CD8-positive, alpha-beta T cell (primary cell): ENCODE measurements at places on chromosomes 5 and 9.

DNA sequence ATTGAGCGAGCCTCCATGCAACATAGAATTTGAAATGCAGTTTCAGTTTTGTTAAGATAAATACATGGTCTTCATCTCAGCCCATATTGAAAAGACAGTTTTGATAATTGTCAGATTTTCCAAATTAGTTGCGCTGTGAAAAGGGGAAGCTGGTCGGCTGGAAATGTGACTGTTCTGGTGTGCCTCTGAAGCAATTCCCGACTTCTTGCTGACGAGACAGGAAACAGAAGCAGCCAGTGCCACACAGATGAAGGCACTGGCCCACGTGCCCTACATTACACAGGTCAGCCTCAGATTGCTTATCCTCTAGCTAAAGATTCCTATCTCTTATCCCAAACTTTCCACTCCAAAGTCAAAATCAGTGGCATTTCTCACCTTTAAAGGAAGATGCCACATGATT lies 214.1 kb upstream of the TLE4 start:
- DNase-seq, result no peak

DNA sequence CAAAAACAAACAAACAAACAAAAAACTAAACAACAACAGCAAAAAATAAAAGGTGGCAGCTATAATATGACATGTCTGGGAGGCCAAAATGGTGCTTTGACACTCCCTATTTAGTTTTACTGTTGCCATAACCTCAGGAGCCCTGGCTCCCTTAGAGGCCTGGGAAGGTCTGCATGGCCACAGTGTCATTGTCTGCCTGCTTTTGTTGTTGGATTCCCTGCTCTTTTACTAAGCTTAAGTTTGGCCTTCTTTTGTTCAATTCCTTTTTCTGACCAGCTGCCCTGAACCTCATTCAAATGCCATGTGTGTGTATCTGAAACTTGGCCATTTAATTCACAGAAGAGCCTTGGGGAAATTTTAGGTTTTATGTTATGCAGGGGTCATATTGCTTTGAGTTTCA lies 458.2 kb downstream of the TMEM232 start:
- DNase-seq, result no peak

DNA sequence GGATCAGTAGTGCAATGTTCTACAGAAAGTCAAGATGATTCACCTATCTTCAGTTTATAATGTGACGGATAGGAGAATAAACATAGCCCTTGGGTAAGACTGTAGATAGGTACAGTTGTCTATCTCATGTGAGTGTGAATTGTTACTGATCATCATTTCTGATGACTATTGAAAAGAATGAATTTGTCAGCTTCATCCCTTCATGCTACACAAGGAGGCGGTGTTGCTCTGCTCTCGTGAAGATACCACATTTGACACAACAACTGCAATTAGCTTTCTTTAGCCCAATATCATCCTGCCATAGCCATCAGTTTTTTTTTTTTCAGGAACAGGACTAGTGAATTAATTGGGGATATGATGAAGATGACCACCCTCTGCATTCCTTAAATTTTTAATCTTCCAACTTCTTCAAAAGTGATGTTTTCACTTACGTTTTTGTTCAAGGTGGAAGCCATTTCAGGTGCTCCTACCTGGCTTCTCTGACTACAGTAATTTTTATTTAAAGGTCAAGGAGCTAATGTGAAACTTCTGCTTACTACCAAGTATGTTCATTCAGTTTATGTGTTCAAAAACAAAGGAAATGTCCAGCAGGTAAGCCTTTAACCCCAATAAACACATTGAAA lies 152.9 kb upstream of the MOCS2 start:
- DNase-seq, result no peak

GRCh38 chr9:7937761-7938491 lies 138.3 kb upstream of the DMAC1 start:
- no peak for DNase-seq
